Small intestine (tissue), 16 donors: ENCODE measurements at places on chromosomes 11 and 22.

- H3K36me3 ChIP-seq, result no peaks in the 10 kb centered on the region
- H3K4me1 ChIP-seq, result peaks cover 8% of the 10 kb centered on the region
- no peak overlapping the region for H3K27ac ChIP-seq
- H3K4me3 ChIP-seq, result peak overlapping the region; percentile 56
- DNase-seq, result no peak
- peaks cover 44% of the 10 kb centered on the region for H3K27me3 ChIP-seq
These were observed 1.1 kb downstream of the SYT7 start for GRCh38 chr11:61579676-61580270.

DNA sequence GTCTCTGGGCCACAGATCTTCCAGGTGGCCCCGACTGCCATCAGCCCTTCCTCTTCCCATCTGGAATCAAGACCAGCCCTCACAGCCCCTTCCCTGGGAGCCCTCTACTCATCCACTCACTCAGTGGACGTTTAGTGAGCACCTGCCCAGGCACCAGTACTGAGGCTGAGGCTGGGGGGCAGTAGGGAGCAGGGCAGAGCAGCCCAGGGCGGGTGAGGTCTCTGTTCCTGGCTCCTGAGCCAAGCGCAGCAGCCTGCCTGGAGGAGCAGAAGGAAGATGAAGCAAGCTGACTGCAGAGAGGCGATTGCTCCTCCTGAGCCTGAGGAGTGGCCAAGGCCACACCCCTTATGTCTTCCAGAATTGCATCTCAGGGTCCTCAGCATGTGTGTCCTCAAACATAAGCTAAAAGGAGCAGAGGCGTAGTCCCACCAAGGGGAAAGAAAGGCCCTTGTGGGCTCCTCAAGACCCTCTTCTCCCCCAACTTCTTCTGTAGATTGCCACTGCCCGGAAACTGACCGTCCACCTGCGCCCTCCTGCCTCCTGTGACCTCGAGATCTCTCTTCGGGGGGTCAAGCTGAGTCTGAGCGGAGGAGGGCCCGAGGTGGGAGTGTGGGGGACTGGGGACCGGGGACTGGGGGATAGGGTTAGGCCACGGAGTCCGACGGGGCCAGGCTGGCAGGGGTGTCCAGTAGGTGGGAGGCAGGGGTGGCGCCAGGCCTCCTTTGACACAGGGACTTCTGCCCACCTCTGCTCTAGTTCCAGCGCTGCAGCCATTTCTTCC is 5.8 kb downstream of the MAPK8IP2 start:
- no peak for DNase-seq
- H3K36me3 ChIP-seq, result no peaks in the 10 kb centered on the region
- H3K27ac ChIP-seq, result no peak overlapping the region
- no peak overlapping the region for H3K4me3 ChIP-seq
- H3K27me3 ChIP-seq, result peaks cover 12% of the 10 kb centered on the region

DNA sequence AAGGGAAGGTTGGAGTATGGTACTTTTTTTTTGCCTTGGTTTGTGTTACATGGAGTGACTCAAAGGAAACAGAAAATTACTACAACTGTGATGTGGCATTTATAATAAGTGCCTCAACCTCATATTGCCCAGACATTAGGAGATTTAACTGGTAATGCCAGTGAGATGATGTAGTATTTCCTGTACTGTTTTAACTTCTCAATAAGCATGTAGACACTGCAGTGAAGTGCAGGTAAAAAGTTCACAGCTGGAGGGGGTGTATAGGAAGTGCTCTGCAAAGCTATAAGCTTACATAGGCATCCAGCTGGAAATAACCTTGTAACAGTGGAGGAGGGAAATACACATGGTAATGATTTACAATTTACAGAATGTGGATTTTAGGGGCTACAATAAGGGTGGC is 138.2 kb upstream of the MTMR2 start:
- H3K4me3 ChIP-seq, result no peak overlapping the region
- H3K4me1 ChIP-seq, result peaks cover 22% of the 10 kb centered on the region
- no peak for DNase-seq
- no peaks in the 10 kb centered on the region for H3K36me3 ChIP-seq
- peak overlapping the region; percentile 31 for H3K27ac ChIP-seq
- H3K27me3 ChIP-seq, result no peaks in the 10 kb centered on the region

GRCh38 chr11:46162700-46163099 is 41.4 kb upstream of the PHF21A start:
- no peak for DNase-seq
- H3K27me3 ChIP-seq, result no peaks in the 10 kb centered on the region
- H3K27ac ChIP-seq, result no peak overlapping the region
- H3K4me1 ChIP-seq, result no peaks in the 10 kb centered on the region
- no peak overlapping the region for H3K4me3 ChIP-seq

- H3K27ac ChIP-seq, result no peak overlapping the region
- H3K4me1 ChIP-seq, result peaks cover under 1% of the 10 kb centered on the region
- no peaks in the 10 kb centered on the region for H3K27me3 ChIP-seq
- no peaks in the 10 kb centered on the region for H3K36me3 ChIP-seq
- no peak for DNase-seq
- H3K4me3 ChIP-seq, result no peak overlapping the region
These were observed 61.6 kb downstream of the C22orf31 start for GRCh38 chr22:28999919-29000556.

- H3K4me3 ChIP-seq, result no peak overlapping the region
- no peaks in the 10 kb centered on the region for H3K4me1 ChIP-seq
- no peak for DNase-seq
- no peaks in the 10 kb centered on the region for H3K27me3 ChIP-seq
These were observed 40.5 kb downstream of the NAT10 start for GRCh38 chr11:34145847-34146381.

GRCh38 chr11:12516387-12517105 is 139.2 kb downstream of the PARVA start:
- H3K27ac ChIP-seq, result no peak overlapping the region
- no peaks in the 10 kb centered on the region for H3K36me3 ChIP-seq
- no peaks in the 10 kb centered on the region for H3K27me3 ChIP-seq
- no peak overlapping the region for H3K4me3 ChIP-seq
- H3K4me1 ChIP-seq, result peaks cover 11% of the 10 kb centered on the region

DNA sequence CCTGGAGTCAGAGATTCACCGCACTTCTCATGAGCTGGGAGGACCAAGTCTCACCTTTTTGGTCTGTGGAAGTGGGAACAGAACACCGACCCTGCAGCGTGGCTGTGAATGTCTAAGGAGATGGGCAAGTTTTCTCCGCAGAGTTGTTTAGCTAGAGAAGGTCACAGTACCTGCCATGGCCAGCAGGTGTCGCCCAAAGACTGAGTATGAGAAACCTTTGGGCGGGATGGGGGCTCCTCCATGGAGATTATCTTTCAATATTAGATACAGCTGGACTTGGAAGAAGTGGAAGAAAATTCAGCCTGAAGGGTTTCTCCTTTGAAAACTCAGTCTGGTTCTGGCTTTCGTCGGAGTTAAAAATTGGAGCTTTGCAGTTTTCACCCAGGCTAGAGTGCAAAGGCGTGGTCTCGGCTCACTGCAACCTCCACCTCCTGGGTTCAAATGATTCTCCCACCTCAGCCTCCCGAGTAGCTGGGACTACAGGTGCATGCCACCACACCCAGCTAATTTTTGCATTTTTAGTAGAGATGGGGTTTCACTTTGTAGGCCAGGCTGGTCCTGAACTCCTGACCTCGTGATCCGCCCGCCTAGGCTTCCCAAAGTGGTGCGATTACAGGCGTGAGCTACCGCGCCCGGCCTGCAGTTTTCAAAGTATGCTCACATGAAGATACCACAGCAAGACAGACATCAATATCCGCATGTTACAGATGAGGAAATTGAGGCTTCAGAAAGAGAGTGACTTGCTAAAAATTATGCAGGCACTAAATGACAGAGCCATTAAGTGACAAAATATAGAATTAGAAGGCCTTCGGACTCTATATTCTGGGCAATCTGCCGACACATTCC is 10.7 kb upstream of the DSCAML1 start:
- peaks cover 6% of the 10 kb centered on the region for H3K4me1 ChIP-seq
- no peaks in the 10 kb centered on the region for H3K27me3 ChIP-seq
- no peaks in the 10 kb centered on the region for H3K36me3 ChIP-seq
- H3K4me3 ChIP-seq, result no peak overlapping the region

DNA sequence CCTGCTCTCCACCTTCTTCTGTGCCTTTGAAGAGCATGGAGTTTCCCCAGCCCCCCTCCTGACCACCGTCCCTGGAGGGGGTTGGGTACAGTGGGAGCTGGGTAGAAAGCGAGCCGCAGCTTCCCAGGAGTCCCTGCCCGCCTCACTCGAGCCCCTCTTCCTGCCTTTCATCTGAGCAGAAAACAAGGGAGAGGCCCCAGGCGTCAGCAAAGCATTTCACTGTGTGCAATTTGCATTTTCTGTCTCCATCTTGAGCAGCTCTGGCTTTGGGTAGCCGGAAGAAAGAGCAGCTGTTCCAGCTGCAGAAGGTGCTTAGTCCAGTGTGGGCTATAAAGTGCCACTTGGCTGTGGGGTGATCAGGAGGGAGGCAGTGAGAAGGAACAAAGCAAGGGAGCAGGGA is 229.7 kb downstream of the CEP164 start:
- peaks cover 4% of the 10 kb centered on the region for H3K4me1 ChIP-seq
- H3K27ac ChIP-seq, result no peak overlapping the region
- DNase-seq, result no peak
- H3K4me3 ChIP-seq, result no peak overlapping the region

- DNase-seq, result no peak
- H3K36me3 ChIP-seq, result peaks cover 84% of the 10 kb centered on the region
- H3K4me1 ChIP-seq, result no peaks in the 10 kb centered on the region
- no peaks in the 10 kb centered on the region for H3K27me3 ChIP-seq
- H3K4me3 ChIP-seq, result no peak overlapping the region
- no peak overlapping the region for H3K27ac ChIP-seq
These were observed 8.2 kb downstream of the SPINDOC start for GRCh38 chr11:63821411-63821810.

GRCh38 chr22:48708558-48709245 is 1119.0 kb downstream of the BRD1 start:
- no peaks in the 10 kb centered on the region for H3K27me3 ChIP-seq
- no peaks in the 10 kb centered on the region for H3K36me3 ChIP-seq
- no peak overlapping the region for H3K4me3 ChIP-seq
- H3K4me1 ChIP-seq, result no peaks in the 10 kb centered on the region
- DNase-seq, result no peak
- H3K27ac ChIP-seq, result no peak overlapping the region

GRCh38 chr22:34878171-34878570 is 187.8 kb upstream of the ISX start:
- DNase-seq, result no peak
- H3K4me1 ChIP-seq, result no peaks in the 10 kb centered on the region
- H3K4me3 ChIP-seq, result no peak overlapping the region
- no peak overlapping the region for H3K27ac ChIP-seq
- H3K36me3 ChIP-seq, result no peaks in the 10 kb centered on the region
- no peaks in the 10 kb centered on the region for H3K27me3 ChIP-seq

- DNase-seq, result no peak
- H3K36me3 ChIP-seq, result no peaks in the 10 kb centered on the region
- H3K4me3 ChIP-seq, result no peak overlapping the region
- no peaks in the 10 kb centered on the region for H3K27me3 ChIP-seq
These were observed 489.5 kb downstream of the DLG2 start for GRCh38 chr11:85137597-85137996.
